ENCODE measurements at places on chromosomes 16 and 17.

DNA sequence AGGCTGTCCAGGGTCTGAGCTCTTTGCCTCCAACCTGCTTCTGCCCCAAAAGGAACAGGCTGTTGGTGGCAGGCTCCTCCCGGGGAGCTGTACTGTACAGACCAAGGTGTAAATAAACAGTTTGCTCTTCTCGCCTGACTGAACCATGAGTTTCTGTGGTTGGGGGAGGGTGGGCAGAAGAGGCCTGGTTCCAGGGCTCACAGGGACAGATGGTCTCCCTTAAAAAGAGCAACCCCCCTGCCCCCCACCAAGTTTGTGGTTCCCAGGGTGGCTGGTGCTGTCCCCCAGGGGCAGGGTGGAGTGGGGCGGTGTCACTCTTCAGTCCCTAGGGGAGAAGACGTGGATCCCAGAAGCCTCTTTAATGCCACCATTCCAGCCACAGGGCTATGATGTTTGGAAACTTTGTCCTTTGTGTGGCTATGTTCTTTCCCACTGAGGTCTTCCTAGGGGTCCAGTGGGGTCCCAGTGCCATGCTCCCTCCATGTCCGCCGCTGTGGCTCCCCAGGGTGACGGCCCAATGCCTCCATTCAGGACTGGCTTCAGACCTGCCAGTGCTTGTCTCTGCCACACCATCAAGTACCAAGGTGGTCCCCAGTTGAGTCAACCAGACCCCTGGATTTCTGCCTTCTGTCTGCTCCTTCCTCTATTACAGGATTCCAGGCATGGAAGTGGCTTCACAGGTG lies 146.7 kb downstream of the RAB11FIP4 start:
- DNase-seq = no peak

DNA sequence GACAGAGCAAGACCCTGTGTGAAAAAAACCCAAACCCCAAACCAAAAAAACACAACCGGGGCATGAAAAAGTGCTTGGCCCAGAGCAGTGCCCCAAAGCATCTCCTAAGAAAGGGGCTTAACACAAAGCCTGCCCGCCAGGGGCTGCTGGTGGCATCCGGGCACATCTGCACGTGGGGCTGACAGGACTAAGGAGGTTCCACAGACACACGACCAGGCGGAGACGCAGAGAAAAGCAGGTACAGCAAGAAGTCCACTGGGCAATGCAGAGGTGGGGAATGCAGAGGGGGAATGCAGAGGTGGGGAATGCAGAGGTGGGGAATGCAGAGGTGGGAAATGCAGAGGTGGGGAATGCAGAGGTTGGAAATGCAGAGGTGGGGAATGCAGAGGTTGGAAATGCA lies 109.2 kb downstream of the ZNF778 start:
- no peak for DNase-seq

- no peak for DNase-seq
Observed at GRCh38 chr16:85017151-85017550, 5.8 kb upstream of the ZDHHC7 start.

DNA sequence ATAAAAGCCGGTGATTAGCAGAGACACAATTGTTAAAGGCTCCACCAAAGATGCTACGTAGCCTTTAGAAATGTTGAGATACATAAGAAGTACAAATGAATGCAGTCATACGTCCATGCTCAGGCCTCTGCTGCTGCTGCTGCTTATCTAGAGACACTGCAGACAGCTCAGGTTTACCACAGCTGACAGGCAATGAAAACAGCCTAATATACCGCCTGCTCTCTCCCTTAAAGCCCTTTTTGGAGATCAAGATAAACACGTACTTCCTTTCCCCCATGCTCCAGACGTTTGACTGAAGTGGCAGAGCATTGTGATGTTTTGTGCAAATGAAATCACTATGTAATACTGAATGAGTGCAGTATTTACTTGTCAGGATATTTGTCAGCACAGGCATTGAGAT lies 185.3 kb downstream of the AATF start:
- no peak for DNase-seq

GRCh38 chr17:10295728-10296343 lies 77.0 kb downstream of the MYH13 start:
- DNase-seq = no peak

GRCh38 chr17:35738519-35739133 lies 7.2 kb downstream of the RASL10B start:
- DNase-seq = no peak

DNA sequence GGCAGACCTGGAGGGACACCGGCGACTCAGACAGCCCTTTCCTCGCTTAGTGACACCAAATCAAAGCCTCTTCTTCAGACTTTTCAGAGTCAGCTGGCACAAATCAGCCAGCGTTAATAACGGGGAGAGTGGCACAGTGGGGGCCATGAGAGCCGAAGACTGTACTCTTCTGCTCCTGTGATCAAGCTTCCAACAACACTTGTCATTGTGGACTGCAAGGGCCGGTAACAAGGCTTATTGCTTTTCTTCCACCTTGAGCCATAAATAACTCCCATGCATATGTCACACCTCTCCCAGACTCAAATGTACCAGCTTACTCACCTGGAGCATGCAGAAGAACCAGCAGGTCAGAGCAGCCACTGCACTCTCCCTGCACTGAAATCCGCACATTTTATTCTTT lies 12.8 kb downstream of the FLCN start:
- DNase-seq = no peak

Measured in osteocyte (in vitro differentiated cells).